Activated B cell treated with CpG ODN at 0.5 μM for 24 hours (primary cell): ENCODE measurements at places on chromosomes 5 and 9. TPM values are rescaled to one million over a fixed set of nuclear protein-coding genes. Genes with fewer than 3 reads are reported as not detected.

The SPATA31C1 gene
- total RNA-seq, result not detected in 2 replicates

The RLN2 gene
- 1.8 and 1.9 TPM in 2 replicates for total RNA-seq

The SYNPO gene
- total RNA-seq, result 49.2 and 49.3 TPM in 2 replicates

The DBH gene
- not detected in 2 replicates for total RNA-seq

The JAKMIP2 gene
- 2.0 and 3.1 TPM in 2 replicates for total RNA-seq

DNA sequence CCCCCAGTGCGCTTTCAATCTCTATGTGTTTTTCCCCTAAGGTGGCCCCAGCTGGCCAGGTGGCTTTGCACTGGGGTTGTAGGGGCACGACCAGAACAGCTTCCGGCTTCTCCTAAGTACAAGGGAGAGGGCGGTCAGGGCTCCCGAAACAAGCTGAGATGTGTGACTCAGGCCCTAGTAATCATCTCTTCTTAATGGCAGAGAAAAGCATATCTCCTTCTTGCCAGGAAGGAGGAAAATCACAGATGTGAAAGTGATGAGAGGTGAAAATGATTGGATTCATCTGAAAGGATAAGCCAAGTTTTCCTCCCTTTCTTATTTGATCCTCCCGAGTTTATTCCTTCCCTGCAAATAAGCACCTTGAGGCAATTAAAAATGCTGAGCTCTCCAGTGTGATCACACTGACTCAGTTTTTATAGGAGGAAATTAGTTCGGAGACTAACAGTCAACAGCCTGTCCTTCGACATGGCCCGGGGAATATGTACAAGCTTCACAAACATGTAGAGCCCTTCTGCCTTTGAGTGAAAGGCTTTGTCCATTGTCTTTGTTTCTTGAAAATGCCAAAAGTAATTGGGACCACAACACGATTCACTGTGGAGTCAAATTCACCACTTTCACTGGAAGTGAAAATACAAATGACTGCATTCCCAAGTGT lies 514.8 kb downstream of the PSAT1 start:
- no peak for DNase-seq

DNA sequence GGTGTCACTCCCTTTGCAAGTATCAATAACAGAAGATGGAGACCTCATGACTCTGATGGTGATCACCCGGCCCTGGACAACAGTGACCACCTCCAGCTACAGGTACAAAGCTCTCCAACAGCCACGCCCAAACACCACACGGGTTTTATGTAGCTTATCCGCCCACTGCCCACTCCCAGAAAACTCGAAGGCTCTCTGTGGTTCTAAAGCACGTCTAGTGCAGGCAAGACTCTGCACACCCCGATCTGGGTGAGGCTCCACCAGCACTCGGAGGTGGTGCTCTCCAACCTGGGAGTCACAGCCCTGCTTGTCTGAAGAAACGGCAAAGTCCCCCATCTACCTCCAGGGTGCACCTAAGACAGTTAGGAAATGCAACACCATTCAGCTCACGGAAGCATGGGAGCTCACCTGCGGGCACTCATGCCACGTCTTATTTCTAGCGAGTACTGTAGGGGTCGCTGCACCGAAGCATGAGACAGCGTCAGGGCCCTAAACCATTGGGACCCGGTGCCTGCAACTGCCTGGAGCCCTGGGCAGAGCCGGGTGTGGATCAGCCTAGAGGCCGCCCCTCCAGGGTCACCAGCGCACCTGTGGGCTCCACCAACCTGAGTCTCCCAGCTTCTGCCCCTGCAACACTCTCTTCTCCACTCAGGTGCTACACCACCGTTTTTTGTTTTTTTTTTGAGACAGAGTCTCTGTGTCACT lies 58.1 kb upstream of the ZNF354A start:
- DNase-seq, result no peak

- DNase-seq, result no peak
Observed at GRCh38 chr5:59487772-59488729, 405.5 kb downstream of the PDE4D start.

DNA sequence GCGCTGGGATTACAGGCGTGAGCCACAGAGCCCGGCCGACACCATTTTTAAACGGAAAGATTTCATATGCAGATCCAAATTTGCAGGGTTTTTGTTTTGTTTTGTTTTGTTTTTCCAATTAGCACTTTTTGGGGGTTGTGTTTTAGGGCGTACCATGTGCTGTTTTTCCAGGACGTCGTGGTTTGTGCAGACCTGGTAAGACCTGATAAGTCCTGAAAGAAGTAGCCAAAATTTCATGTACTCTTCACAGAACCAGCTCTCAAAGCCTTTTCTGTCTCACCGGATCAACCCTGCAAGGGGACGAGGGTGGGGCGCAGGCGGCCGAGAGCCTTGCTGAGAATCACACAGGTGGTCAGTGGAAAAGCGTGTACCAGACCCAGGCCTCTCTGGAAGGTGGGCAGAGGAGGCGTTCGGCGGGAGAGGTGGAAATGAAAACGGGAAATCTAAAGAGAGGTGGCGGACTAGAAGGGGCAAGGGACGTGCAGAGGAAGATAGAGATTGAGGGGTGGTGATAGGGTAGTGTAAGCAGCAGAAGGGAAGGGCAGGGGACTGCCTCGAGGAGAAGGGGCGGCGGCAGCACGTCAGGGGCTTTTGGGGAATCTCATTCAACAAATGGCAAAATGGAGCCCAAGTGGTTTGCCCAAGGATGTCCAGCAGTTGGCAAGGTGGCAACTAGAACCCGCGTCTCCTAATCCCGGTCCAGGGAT lies 1.1 kb upstream of the FAF2 start:
- DNase-seq, result no peak
